ENCODE measurements at places on chromosomes 7 and 10.

GRCh38 chr7:141624763-141625162 is 73.6 kb downstream of the AGK start:
- no peak for DNase-seq

DNA sequence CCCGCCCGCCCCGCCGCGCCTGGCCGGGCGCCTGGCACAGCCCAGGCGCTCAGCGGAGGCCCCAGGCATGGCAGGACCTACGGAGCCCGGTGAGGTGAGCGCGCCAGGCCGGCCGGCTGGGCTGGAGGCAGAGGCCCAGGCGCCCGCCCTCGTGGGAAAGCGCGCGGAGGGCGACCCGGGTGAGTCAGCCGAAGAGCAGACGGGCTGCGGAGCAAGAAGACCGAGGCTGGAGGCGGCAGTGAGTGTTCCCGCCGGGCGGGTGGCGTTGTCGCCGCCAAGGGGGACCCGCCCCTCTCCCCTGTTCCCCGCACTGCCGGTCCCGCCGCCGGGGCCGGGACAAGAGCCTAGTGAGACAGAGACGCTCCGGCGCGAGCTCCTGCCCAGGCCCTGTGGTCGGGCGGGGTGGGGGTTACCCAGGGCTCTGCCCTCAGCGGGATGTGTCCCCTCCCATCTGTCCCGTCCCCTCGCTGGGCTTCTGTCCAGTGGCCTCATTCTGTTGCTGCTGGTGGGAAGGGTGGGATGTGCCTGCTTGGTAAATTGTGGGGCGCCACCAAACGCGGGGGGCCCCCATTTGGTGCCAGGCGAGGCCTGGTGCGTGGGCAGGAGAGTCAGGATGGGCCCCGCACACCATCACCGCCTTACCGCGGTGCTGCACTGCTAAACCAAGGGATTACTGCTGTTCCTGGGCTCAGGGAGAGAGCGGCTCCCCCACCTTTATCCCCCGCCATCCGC is 17.0 kb upstream of the NODAL start:
- DNase-seq = peak; percentile 62

GRCh38 chr10:127474501-127474900 is 74.6 kb upstream of the NPS start:
- DNase-seq = no peak

- no peak for DNase-seq
Measured at GRCh38 chr10:92356041-92356440, 65.1 kb downstream of the MARCHF5 start.

DNA sequence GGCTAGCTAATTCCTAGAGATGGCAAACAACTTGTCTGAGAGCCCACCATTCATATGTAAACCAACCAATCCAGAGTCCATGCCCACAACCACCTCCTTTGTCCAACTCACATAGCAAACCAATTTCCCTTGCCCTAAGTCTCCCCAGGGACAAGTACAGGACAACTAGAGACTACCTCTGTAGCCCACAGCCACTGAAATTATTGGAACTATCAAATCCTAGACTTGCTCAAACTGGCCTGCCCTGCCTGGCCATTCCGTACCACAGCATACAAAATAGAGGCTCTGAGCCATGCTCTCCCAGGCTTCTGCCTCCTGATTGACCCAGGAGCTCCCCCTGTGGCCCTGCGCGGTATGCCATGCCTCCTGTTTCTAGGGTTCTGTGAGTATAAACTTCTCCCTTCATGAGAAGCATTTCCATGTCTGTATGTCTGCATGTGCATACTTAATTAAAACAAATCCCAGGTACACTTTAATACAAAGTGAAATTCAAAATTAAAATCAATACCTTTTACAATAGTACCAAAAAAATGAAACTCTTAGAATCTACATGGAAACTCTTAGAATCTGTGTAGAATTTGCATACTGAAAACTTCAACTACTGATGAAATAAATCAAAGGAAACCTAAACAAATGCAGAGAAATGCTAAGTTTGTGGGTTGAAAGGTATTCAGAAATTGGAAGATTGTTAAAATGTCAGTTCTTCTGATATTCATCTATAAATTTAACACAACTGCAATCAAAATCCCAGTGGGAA is 4.0 kb upstream of the HECW1 start:
- peak; percentile 57 for DNase-seq

DNA sequence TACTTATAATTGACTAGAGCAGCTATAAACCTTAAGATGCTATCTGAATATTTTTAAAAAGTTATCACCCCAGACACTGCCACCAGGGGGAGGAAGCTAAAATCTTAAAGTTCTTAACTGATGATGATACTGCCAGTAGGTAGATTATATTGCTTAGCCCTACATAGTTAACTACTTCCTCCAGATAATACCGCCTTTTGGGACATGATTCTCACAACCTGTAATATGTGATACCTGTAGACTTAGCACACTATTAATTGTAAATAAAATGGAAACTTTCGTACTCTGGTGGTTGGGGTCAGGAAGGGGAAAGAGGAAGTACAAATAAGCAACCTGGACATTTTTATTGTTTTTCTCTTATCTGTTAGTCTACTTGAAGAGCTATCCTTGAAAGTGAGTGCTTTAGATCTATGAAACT is 268.9 kb downstream of the ADK start:
- peak; percentile 34 for DNase-seq

GRCh38 chr10:15251791-15252380 is 83.4 kb upstream of the NMT2 start:
- no peak for DNase-seq

GRCh38 chr10:103765981-103766380 is 89.4 kb downstream of the SH3PXD2A start:
- DNase-seq = peak; percentile 74

DNA sequence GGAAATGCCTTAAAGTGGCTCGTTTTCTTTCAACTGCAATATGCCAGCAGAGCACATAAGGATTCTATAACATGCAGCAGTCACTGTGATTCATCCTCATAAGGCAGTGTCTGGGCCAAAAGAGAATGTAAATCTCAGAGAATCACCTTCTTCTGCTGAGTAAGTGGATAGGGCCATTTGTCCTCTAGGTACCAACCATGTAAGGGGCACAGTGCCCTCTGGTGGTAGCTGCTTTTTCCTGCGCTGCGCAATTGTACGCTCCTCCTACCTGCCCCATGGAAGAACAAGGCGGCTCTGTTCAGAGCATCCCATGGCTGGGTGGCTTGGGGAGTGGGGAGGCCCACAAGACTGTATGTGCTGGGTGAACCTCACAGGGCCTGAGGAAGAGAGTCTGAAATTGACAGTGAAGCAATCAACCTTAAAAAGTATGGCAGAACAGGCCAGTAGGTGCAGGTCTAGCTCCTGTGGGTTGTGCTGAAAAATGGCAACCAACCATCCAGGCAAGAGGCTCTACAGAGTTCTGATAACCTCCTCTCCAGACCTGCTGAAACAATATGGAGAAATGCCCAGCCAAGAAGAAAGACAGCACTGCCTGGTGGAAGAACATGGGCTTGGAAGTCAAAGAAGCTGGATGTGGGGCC is 78.6 kb upstream of the C10orf90 start:
- peak; percentile 28 for DNase-seq

GRCh38 chr10:23742807-23743206 is 303.9 kb downstream of the OTUD1 start:
- DNase-seq = no peak

DNA sequence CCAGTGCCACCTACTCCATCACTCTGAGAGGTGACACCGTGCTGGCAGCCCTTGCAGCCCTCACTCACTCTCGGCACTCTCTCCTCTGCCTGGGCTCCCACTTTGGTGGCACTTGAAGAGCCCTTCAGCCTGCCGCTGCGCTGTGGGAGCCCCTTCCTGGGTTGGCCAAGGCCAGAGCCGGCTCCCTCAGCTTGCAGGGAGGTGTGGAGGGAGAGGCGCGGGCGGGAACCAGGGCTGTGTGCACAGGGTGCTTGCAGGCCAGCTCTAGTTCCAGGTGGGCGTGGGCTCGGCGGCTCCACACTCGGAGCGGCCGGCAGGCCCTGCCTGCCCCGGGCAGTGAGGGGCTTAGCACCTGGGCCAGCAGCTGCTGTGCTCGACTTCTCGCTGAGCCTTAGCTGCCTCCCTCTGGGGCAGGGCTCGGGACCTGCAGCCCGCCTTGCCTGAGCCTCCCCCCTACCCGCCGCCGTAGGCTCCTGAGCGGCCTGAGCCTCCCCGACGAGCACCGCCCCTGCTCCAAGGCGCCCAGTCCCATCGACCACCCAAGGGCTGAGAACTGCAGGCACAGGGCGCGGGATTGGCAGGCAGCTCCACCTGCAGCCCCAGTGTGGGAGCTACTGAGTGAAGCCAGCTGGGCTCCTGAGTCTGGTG is 48.7 kb upstream of the SLC35G1 start:
- DNase-seq = no peak

- no peak for DNase-seq
Measured at GRCh38 chr10:122368502-122369254, 5.8 kb upstream of the PLEKHA1 start.

DNA sequence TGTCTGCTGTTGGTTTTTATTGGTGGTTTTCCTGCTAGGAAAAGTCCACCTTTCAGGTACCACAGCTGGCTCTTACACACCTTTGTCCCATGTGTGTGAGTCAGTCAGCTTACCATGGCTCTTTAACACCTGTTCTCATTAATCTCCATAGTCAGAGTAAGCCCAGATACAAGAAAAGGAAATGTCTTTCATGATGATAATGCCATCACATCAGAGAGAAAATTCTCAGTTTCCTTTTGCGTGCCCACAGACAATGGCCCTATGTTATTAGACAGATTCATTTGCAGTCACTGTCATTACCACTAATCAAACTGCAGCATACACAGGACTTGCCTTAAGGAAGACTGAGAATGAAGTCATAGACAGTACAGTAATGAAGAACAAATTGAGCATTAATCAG is 1583.6 kb upstream of the LRRTM3 start:
- DNase-seq = no peak

- DNase-seq = no peak
Measured at GRCh38 chr10:21740989-21741388, 207.0 kb downstream of the MLLT10 start.

DNA sequence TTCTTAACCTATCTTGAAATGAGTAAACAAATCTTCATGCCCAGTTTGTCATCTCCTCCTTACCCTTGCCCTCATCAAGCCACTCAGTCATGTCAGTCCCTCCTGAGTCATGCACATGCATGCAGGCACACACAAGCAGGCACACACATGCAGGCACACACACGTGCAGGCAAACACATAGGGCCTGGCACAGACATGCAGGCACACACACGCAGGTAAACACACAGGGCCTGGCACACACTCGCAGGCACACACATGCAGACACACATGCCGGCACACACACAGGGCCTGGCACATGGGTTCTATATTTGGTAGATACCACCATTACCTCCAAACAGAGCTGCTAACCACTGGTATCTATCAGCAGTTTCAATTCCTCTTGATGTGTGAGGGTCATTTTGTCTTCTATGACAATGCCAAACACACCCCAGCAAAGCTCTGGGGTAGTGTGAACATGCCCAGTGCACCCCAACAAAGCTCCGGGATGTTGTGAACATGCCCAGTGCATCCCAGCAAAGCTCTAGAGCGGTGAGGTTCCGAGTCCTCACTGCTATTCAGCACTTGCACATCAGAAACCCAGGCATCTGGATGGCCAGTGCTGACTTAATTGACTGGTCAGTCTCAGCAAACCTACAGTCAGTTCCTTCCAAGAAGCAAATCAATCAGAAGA is 563.8 kb downstream of the PTPRN2 start:
- DNase-seq = no peak

- DNase-seq = no peak
Measured at GRCh38 chr10:76881477-76882220, 756.0 kb downstream of the KCNMA1 start.

- no peak for DNase-seq
Measured at GRCh38 chr7:12674053-12674452, 13.4 kb upstream of the ARL4A start.

DNA sequence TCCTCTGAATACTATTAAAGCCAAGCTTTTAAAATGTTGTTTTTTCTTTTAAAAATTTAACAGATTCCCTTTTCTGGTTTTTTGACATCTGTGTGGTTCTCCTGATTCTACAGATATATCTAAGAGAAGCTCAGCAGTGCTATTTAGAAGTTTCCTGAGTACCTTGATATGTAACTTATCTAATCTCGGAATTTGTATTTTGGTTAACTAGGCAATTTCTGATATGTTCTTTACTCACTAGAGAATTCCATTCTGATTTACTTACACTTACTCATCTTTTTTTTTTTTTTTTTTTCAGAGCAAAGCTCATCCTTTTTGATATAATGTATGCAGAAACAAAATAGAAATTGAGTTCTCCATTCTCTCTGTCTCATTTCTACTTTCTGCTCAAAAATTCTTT is 63.8 kb downstream of the PALS2 start:
- no peak for DNase-seq

- peak; percentile 45 for DNase-seq
Measured at GRCh38 chr7:36390199-36391090, 783 bp downstream of the ANLN start.

DNA sequence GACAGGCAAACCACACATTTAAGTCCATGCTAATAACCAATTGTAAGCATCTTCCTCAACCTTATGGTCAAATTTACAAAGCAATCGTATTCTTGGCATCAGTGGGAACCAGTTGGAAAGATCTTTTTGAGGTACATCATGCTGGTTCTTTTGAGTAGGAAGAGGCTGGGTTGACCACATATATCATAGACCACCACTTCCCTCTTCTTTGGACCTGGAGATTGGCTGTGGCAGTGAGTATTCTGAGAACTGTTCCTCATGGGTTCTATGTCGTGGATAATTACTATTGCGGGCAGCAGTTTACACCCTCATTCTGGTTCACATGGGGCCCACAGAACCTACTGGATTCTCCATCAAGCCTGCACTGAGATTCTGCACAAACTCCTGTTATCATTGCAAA is 35.5 kb upstream of the C1GALT1 start:
- DNase-seq = no peak

DNA sequence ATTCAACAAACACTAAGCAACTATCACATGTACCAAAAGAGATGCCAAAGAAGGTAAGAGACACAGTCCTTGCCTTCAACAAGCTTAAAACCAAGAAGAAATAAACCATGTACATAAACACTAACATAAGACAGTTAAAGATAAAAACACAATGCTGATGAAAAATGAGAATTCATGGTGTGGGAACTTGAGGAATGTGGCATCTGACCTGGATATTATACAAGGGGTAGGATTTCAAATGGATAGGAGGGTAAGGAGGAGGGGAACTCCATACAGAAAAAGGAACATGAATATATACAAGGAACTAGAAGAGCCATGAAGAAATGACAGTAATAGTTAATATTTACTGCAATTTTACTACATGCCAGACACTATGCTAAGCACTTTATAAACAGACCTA is 11.0 kb downstream of the HIBADH start:
- no peak for DNase-seq

- DNase-seq = no peak
Measured at GRCh38 chr7:139072796-139073195, 36.7 kb downstream of the ZC3HAV1 start.

GRCh38 chr7:66189695-66190503 is 15.2 kb upstream of the TPST1 start:
- no peak for DNase-seq

GRCh38 chr7:48025624-48026023 is 3.3 kb downstream of the SUN3 start:
- no peak for DNase-seq

DNA sequence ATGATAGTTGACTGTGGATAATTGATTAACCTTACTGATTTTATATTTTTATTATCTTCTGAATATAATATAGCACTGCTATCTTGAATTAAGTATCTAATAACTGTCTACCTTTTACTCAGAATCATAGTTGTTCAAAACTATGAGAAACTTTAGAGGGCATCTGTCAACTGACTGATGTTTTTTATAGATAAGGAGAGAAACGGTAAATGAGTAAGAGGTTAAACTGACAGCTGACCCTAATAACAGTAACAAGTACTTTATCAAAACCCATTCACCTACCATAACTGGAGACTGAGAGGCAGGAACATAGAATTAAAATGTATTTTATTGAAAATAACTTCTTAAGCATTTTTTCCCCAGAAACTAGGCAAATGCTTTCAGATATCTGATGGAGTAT is 62.2 kb downstream of the CYP51A1 start:
- no peak for DNase-seq

Measured in activated naive CD4-positive, alpha-beta T cell treated with anti-CD3 and anti-CD28 coated beads, Interleukin-2, amount 50 U/mL, for 16 hours (primary cell).